ENCODE measurements at places on chromosomes 1 and 21.

DNA sequence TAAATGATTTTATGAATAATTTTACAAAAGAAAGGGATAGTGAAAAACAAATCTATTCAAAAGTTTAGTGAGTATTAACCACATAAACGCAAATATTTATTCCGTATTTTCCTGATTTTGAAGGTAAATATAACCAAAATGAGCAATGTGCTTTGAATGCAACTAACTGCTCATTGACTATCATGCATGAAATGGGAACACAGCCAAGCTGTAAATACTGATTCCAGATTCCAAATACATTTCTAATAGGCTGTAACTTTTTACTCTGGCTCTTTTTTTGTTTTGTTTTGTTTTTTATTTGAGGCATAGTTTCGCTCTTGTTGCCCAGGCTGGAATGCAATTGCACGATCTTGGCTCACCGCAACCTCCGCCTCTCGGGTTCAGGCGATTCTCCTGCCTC, 41.8 kb downstream of the SELENOF start:
- DNase-seq: no peak

- DNase-seq: no peak
Measured at GRCh38 chr1:40318476-40318875, 1.4 kb upstream of the COL9A2 start.

DNA sequence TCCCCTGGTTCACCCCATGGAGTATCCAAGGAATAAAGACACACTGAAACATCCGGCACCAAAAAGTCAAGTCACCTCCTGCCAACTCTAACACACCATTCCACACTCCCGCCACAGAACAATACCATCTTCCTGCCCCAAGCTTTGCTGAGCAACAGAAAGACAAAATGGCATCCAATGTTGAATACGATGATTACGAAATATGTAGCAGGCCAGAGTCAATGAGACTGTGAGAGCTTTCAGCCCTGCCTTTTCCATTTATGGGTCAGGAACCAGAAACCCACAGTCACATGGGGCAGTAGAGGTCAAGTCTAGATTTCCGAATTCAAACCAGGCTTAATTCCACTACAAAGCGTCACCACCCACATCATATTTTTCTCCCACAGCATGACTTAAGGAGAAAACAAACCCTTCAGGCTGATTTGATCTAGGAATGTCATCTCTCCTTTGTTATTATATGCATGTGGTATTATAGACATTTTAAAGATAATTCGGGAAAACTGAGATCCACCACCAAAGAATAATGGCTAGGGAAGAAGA, 249.8 kb downstream of the SETD4 start:
- DNase-seq: no peak

GRCh38 chr1:223709598-223709997, 2.7 kb upstream of the CAPN2 start:
- no peak for DNase-seq

GRCh38 chr1:25794325-25794724, 5.7 kb upstream of the SELENON start:
- DNase-seq: no peak

DNA sequence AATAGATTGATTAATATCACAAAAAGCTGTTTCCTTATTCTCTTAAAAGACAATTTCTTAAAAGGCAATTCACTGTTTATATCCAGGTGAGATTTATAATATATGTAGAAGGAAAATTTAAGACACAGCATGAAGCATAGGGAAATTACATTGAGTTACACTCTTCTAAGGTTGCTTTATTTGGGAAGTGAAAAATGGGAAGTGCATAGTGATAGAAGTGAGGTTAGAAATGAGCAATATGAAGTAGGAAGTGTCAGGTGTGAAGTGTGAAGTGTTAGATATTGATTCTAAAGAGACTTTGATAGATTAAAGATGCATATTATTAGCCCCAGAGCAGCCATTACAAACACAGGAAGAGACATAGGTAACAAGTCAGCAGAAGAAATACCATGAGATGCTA, 40.3 kb downstream of the FH start:
- DNase-seq: no peak

GRCh38 chr21:44701023-44701400, 4.0 kb downstream of the KRTAP10-12 start:
- DNase-seq: no peak

All from left colon (tissue), 2 donors.